Keratinocyte (primary cell): ENCODE measurements at places on chromosomes 6 and 20.

DNA sequence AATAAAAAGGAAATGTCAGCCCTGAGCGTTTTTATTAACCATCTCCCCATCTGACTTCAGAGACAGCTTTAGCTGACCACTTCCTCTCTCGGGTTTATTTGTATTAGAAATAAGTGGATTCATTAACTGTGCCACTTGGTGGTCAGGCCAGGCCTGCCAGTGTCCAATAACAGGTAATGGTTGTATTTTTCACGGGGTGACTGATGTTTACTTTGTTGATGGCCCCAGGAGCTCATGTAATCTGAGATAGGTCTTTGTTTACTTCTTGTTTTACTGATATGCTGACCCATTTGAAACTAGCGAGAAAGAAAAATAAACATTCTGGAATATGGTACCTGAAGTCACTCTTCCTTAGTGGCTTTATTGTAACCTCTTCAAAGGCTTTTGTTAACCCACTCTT is 504.3 kb upstream of the SLC35B3 start:
- DNase-seq = no peak

DNA sequence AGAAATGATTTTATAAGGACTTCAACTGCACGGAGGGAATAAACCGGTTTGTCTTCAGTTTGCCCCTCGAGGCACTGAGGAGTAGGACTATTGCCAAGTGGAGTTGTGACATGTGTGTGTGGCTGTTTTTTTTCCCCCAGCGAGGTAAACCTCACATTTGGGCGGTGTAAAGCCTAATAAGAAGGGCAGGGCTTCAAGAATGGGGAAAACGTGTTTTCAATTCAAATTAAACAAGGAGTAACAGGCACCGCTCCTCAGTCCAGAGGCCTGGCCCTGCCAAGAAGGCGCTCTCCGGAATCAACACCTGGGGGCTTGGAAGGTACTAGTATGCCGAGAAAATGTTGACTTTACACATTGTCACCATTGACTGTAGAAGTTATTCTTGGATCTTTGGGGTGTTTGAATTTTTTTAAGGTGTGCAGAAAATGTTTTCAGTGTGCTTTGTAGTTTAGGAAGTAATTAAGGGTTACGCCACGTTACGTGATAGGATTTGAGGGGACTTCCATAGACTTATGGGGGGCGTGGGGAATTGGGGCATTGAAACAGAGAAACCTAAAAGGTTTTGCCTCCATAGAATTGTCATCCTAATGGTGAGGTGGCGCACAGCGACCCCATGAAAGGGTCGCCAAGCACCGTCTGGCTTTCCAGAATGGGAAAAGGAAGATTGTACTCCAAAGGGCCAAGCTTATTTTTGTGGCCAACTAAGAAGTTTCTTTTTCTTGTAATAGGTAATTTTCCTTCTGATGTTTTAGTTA is 791 bp downstream of the ADGRG6 start:
- DNase-seq = no peak

- no peak for DNase-seq
Observed at GRCh38 chr6:36836111-36837021, 2.9 kb downstream of the CPNE5 start.

GRCh38 chr6:74607468-74607867 is 598.4 kb downstream of the COL12A1 start:
- no peak for DNase-seq

GRCh38 chr6:43869792-43870659 is 100.0 kb downstream of the VEGFA start:
- no peak for DNase-seq

GRCh38 chr6:36622901-36623546 is 28.9 kb downstream of the SRSF3 start:
- no peak for DNase-seq

DNA sequence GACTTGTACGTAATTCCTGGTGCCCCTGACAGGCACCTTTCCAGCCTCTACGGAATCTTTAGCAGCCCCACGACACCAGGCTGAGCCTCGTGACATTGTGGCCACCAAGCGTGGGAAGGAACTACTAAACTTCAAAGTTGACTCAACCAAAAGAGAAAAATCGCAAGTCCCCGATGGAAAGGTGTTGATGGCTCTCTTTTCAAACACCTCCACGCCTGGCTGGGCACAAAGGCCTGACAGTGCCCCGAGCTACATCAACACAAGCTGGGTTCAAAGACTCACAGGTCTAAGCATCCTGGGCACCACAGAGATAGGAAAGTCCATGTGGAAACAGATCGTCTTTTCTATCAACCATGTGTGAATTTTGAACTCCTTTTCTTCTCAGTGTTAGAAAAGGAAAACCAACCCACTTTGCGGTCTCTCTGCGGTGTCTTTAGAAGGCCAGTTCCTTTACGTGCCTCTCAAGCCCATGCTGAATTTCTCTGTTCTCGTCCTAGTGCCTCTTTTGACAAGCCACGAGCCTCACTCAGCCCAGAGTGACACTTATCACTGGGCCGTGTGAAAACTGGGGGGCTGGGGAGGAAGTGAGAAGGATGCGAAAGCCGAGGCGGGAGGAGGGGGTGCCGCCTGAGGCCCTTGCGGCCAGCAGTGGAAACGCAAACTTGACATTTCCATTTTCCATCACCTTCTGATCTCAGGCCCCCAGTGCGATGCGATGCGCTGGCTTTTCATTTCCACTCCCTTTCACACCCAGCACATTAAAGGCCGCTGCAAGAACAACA is 59.4 kb downstream of the GFOD1 start:
- DNase-seq = no peak

GRCh38 chr6:107602321-107603005 is 112.5 kb downstream of the SOBP start:
- DNase-seq = no peak

- DNase-seq = no peak
Observed at GRCh38 chr6:149454346-149454848, 30.4 kb downstream of the ZC3H12D start.

- DNase-seq = no peak
Observed at GRCh38 chr20:22322513-22322912, 261.9 kb downstream of the FOXA2 start.

GRCh38 chr6:115137910-115138309 is 795.1 kb upstream of the HS3ST5 start:
- no peak for DNase-seq

GRCh38 chr6:37779111-37779800 is 40.3 kb upstream of the ZFAND3 start:
- DNase-seq = no peak

DNA sequence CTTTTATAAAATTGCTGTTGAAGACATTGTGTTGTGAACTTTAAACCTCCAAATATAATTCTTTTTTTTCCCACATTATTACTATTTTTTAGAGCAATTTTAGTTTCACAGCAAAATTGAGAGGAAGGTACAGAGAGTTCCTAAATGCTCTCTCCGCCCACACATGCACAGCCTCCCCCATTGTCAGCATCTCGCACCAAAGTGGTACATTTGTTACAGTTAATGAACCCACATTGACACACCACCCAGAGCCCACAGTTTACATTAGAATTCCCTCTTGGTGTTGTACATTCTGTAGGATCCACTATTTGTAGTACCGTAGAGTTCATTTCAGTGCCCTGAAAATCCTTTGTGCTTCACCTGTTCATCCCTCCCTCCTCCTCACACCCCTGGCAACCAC is 33.8 kb downstream of the TMEM181 start:
- no peak for DNase-seq

DNA sequence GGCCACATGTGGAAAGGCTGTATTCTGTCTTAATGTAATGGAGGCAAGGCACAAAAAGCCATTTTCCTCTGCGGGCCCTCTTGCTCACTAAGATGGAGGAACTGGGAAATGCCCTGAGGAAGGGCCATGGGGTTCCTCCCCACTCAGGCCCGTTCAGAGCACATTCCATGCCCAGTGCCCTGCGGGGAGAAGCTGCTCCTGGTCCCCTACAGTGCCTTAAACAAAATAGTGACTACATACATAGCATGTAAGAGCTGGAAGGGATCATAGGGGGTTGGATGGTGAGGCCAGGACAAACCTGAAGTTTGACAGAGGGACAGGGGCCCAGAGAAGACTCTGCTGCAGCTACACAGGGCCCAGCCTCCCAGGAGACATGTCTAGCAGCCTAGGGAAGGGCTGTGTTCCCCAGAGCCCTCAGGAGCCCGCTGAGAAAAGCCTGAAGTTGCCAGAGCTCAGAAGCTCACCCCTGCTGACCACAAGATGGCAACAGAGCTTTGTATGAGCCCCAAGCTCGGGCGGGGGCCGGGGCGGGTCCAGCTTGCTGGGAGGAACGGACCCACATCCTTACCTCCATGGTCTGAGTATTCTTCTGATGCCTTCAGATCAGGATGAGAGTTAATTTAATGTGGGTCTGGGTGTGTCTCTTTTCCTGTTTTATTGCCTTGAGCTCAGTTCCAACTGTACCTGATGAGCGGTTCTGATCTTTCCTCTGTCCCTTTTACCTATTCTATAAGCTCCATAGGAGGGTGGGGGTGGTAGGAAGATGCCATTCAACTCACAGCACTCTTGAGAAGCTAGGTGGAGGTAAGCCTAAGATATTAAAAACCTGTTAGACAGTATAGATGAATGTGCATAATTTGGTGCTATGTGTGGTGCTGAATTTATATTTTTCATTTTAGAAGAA is 242.9 kb downstream of the CDC5L start:
- no peak for DNase-seq

DNA sequence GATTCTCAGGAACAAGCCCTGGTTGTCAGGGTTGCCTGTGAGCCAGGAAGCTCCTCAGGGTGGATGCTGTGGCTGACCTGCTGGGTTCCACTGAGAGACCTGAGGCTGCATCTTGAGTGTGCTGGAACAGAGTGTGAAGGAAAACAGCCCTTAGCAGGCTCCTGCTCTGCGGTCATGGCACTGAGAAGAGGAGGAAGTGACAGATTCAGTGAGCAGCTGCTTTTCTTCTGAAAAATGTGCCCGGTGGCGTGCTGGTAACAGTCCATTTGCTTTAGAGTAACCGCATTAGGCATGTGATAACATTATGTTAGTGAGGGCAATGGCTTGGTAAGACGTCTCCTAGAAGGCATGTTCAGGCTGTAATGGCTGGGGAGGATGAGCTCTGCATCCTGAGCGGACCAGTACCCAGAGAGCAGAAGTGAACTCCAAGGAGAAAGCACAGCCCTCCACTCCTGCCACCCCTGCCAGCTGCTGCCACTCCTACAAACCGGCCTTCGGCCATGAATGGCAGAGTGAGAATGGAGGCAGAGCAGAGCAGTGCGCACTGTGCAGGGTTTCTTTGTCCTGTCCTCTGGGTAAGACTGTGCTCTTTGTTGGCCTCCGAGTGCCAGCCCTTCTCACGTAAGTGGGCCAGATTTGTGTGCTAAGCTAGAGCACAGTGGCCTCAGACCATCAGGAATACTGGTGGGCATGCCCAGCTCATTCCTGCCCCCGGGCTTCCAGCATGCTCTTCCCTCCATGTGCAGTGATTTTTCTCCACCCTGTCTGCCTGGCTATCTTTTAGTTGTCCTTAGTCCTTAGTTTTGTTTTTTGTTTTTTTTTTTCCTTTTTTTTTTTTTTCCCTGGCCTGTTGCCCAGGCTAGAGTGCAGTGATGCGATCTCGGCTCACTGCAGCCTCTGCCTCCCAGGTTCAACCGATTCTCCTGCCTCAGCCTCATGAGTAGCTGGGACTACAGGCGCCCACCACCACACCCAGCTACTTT is 98.1 kb upstream of the VSTM2L start:
- no peak for DNase-seq

- no peak for DNase-seq
Observed at GRCh38 chr6:144624246-144624645, 339.1 kb downstream of the UTRN start.

DNA sequence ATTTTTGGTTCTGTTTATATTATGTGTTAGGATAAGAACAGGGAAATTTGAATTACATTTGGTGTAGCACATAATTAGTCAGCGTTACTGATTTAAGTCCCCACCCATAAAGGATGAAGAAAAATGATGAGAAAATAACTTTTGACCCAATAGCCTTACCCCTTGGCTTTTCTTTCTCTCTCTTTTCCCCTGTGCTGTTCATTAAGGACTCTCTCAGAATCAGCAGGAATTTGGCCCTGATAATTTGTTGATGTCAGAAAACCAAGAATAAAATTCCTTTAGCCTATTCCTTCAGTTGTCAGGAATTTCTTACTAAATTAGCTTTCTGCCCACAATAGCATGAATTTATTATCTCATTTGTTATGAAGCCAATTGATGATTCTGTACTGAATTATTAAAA is 18.5 kb downstream of the PLCB1 start:
- DNase-seq = no peak

DNA sequence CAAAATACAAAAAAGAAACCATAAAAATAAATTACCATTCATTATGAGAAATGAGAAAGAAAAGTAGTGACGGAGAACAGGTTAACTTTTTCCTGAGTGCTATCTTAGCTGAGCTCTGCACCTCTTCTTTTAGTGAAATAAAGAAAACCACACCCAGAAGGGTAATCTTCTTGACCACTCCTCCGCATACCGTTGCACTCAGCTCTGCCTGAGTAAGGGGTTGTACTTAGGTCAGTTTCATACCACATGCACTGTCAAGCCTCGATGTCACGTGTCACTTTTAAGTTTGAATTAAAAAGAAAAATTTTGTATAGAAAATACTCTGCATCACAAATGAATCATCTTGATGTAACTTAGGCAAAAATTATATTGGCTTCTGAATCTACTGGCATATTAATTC is 2.8 kb downstream of the EZR start:
- DNase-seq = no peak
